ENCODE measurements at places on chromosomes 7 and 10. TPM values are rescaled to one million over a fixed set of nuclear protein-coding genes. Genes with fewer than 3 reads are reported as not detected.

DNA sequence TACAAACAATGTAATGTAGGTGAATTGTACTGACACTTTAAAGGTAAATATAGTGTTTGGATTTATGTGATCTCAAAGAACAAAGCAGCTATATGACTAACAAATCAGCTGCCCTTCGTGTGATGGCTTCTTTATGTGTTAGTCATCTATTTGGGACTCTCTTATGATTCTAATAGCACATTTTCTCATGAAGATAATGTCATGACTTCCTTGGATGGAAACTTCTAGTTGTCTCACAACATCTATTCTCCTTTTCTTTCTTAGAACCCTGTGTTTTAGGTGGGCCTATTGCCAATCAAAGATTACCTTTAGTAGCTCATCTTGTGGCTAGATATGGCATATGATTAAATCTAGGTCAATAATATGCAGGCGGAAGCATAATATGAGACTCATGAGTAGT is 45.0 kb downstream of the TMEM106B start:
- DNase-seq: peak; percentile 6

- DNase-seq: no peak
Measured at GRCh38 chr7:124059375-124059774, 26.5 kb upstream of the TMEM229A start.

DNA sequence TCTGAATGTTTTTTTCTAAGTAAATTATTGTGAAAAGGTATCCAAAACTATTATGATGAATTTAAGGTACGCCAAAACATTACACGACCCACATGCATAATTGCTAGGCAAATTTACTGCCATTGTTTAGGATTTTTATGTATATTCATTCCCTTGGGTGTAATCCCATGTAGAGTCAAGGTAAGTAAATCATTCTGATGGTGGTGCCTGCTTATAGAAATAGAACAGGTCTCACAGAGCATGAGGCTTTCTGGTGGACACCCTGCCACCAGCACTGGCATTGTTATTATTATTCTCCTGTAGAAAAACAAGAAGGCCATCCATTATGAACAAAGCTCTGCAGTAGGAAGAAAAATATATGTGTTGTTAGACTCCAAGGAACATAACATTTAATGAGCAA is 111.7 kb upstream of the ZNF804B start:
- DNase-seq: no peak

- no peak for DNase-seq
Measured at GRCh38 chr7:142542942-142543341, 206.3 kb upstream of the PRSS1 start.

GRCh38 chr7:8229927-8230326 is 32.0 kb downstream of the ICA1 start:
- DNase-seq: no peak

GRCh38 chr10:12728494-12728893 is 273.0 kb downstream of the CCDC3 start:
- DNase-seq: no peak

- DNase-seq: no peak
Measured at GRCh38 chr7:123355576-123356190, 155.9 kb upstream of the SLC13A1 start.

GRCh38 chr7:44736896-44737295 is 11.8 kb upstream of the ZMIZ2 start:
- DNase-seq: no peak

DNA sequence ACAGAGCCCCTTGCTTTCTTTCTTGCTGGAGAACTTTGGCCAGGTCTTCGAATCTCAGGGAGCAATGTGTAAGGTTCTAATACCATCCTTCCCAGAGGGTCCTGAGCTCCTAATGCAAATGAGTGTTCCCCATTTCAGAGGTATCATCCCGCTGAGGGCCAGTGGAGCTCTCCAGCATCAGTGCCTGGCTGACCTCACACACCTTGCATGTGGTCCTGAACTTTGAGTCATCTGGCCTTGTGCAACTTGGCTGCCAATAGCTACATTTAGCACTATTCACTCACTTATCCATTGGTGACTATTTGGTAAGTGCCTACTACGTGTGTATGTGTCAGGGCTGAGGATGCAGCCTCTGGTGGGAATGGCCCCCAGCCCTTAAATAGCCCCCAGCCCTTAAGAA is 48.4 kb upstream of the HABP2 start:
- DNase-seq: no peak

GRCh38 chr10:73848821-73849489 is 25.4 kb downstream of the CAMK2G start:
- peak; percentile 76 for DNase-seq

GRCh38 chr7:44103923-44104859 is at the start of gene AEBP1:
AEBP1 (plus strand) TSS chr7:44104345; CDS start chr7:44104666, 321 bp downstream.
- DNase-seq: peak; percentile 17

GRCh38 chr10:12499076-12499986 is 150.0 kb downstream of the CAMK1D start:
- DNase-seq: no peak

The ANK3 gene
- 0.67 TPM for polyA plus RNA-seq

The ZNRF2 gene
- 1.4 TPM for polyA plus RNA-seq

The ENKUR gene
- 0.13 TPM for polyA plus RNA-seq

The FANK1 gene
- 2.0 TPM for polyA plus RNA-seq

The PCLO gene
- polyA plus RNA-seq: 0.04 TPM

The SPDYE16 gene
- polyA plus RNA-seq: 0.03 TPM

The CHPF2 gene
- 95.3 TPM for polyA plus RNA-seq

The CEP55 gene
- polyA plus RNA-seq: 13.8 TPM

All from endothelial cell of umbilical vein (primary cell).